Activated T-cell treated with anti-CD3 and anti-CD28 coated beads for 48 hours (primary cell): ENCODE measurements at places on chromosomes 7 and 10.

DNA sequence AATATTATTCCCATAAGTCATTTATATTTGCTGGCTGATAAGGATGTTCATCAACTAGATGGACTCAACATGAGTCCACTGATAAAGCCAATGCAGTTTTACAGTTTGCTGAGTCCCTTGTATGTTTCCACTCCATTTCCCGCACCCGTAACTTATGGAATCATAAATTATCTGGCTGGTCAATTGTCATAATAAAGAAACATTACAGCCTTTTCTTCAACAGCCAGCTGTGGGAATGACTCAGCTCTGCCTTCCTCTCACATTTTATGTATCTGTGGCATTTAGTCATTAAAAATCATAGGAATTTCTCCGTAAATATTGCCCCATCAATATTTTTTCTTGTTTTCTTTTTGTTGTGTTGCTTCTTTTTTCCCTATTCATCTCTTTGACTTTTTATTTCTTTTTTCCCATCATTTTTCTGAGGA lies 22.3 kb upstream of the TMEM26 start:
- no peak for DNase-seq

- DNase-seq, result no peak
Observed at GRCh38 chr7:2044883-2045471, 187.8 kb downstream of the MAD1L1 start.

DNA sequence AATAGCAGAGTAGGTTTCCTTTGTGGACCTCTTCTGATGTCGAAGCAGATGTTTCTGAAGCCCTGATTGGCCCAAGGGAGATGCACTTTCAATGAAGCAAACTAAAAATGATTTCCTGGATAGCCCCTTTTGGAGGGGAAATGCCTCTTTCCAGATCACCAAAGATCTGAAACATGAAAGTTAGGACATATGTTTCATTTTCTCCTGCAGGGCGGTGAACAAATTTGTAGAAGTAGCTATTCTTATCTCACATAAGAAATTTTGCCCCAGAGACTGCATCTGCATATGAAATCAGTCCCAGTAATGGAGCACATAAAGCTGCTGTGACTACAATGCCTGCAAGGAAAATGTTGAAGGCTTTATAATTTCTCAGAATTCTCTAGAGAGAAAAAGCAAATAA lies 56.0 kb downstream of the THSD7A start:
- no peak for DNase-seq

- DNase-seq, result no peak
Observed at GRCh38 chr7:14934839-14935238, 32.3 kb upstream of the DGKB start.

GRCh38 chr7:94289071-94289470 lies 105.6 kb upstream of the COL1A2 start:
- DNase-seq, result no peak

DNA sequence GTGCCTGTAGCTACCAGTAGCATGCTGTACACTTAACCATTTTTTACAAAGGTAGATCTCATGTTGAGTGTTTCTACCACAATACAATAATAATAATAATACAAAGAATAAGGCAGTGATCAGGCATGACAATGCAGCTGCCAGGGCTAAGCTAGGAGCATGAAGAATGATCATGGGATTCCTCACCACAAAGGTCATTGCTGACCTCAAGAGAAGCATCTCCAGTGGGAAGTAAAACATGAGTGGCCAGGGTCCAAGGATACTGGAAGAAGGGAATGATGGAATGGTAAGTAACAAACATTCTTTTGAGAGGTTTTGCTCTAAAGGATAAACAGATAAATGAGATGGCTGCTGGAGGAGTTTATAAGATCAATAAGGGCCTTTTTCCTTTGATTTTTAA lies 591.1 kb downstream of the TNS3 start:
- DNase-seq, result no peak

GRCh38 chr10:24351961-24352360 lies 143.0 kb downstream of the KIAA1217 start:
- no peak for DNase-seq

- DNase-seq, result no peak
Observed at GRCh38 chr7:831596-832166, 595 bp upstream of the SUN1 start.
